ENCODE measurements at places on chromosomes 11 and 22.

DNA sequence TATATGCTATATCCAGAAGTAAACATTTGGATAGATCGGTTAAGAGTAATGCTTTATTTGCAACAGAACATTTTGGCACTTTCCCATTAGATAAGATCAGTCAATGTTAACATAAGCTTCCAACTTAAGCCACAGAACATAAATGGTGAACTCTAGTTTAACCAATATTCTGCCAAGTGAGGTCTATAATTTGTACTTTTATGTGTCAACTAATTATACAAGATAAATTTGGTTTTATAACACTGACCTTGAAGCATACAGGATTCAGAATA is 23.5 kb upstream of the BLID start:
- DNase-seq = no peak

DNA sequence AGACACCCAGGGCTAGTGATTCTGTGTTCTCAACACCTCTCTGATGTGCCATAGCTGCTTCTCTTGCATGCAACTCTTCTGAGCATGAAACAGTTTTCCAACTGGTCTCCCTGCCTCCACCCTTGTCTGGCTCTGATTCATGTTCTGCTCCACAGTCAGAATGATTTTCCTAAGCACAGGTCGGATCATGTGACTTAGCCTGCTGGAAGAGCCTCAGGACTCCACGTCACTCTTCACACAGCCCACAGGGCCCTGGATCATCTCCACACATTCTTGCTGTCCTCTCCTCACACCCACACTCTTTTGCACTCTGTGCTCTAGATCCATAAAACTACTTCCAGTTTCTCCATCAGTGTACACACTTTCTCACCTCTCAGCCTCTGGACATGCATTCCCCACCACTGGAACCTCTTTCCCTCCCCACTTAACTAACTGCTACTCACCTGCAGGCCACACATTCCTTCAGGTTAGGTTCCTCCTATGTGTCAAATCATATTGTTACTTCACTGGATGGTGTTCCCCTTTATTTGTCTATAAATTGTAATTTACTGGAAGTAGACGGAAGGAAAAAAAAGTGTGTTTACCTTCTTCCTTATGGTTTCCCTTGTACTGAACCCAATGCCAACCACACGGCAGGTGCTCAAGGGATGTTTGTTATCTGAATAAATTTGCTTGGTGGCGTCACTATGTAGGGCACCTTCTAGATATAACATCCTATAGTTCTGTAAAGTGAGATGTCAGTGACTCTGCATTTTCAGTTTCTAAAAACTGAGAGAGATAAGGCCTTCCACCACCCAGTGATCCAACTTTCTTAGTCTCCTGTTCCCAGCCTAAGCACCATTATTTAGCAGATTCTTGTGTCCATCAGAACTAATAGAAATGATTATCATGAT is 133.7 kb downstream of the ETS1 start:
- peak; percentile 84 for DNase-seq

- DNase-seq = no peak
Observed at GRCh38 chr11:77590194-77590782, 535 bp downstream of the AQP11 start.

- no peak for DNase-seq
Observed at GRCh38 chr22:39249086-39249704, 4.4 kb upstream of the PDGFB start.

DNA sequence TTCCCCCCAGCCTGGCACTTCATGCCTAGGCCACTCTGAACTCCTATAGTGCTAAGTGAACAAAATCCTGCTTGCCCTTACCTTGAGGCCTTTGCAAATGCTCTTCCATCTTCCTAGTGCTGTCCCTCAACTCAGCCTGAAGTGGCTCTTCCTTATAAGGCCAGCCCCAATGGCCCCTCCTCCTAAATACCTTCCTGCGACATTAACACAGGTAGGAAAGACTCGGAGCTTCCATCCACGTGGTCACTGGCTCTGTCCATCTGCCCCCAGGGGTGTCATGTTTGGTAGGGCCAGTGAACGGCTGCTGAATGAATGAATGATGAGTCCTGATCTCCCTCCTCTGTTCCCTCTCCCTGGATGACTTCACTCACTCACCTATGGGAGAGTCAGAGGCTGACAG is 4.2 kb downstream of the PDE2A start:
- DNase-seq = no peak

- peak; percentile 70 for DNase-seq
Observed at GRCh38 chr11:1206391-1207271, 16.2 kb upstream of the MUC5B start.

- DNase-seq = no peak
Observed at GRCh38 chr22:23251445-23252093, 71.3 kb downstream of the BCR start.

DNA sequence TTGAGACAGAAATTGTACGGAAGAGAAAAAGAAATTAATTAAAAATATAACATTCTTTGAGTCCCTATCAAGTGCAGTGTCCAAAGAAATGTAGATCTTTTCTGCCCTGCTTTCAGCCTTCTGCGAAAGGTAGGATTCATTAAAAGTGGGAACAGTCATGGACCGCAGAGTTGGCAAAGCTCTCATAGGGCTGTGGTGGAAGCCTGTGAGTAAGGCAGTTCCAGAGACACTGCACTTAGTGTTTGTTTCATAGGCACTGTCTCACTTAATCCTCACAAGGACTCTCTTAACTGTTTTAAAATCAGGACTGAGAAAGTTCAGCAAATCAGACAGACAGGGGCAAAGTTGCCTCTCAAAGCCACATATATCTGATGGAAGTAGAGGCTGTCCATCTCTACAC is 5.5 kb downstream of the MRGPRX2 start:
- no peak for DNase-seq

- DNase-seq = no peak
Observed at GRCh38 chr22:38314051-38314932, 2.9 kb downstream of the CSNK1E start.

DNA sequence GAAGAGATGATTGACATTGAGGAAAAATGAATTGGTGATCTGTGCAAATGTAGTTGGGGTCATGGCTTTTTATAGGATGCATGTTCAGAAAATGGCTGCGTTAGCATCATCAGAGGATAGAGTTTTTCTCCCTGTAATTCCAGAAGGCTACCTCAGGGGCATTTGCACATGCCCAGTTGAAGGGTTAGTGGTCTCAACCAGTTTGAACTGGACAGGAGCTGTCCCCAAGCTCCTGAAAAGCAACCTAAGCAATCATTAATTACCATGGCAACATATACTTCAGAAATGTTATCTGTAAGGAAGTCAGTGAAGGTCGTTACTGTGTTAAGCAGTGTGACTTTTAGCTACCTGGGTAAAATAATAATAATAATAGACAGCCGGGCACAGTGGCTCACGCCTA is 29.3 kb downstream of the TUG1 start:
- DNase-seq = no peak

GRCh38 chr11:86978756-86979608 is 23.8 kb upstream of the FZD4 start:
- DNase-seq = no peak

GRCh38 chr11:114047327-114047726 is 12.2 kb upstream of the ZBTB16 start:
- DNase-seq = no peak

All from aorta (tissue), 5 donors.